Dorsolateral prefrontal cortex (tissue), 122 donors: ENCODE measurements at places on chromosomes 4 and X. TPM values are rescaled to one million over a fixed set of nuclear protein-coding genes. Genes with fewer than 3 reads are reported as not detected.
A peak's percentile ranks its signal among the peaks of the same experiment; 100 is the strongest.

DNA sequence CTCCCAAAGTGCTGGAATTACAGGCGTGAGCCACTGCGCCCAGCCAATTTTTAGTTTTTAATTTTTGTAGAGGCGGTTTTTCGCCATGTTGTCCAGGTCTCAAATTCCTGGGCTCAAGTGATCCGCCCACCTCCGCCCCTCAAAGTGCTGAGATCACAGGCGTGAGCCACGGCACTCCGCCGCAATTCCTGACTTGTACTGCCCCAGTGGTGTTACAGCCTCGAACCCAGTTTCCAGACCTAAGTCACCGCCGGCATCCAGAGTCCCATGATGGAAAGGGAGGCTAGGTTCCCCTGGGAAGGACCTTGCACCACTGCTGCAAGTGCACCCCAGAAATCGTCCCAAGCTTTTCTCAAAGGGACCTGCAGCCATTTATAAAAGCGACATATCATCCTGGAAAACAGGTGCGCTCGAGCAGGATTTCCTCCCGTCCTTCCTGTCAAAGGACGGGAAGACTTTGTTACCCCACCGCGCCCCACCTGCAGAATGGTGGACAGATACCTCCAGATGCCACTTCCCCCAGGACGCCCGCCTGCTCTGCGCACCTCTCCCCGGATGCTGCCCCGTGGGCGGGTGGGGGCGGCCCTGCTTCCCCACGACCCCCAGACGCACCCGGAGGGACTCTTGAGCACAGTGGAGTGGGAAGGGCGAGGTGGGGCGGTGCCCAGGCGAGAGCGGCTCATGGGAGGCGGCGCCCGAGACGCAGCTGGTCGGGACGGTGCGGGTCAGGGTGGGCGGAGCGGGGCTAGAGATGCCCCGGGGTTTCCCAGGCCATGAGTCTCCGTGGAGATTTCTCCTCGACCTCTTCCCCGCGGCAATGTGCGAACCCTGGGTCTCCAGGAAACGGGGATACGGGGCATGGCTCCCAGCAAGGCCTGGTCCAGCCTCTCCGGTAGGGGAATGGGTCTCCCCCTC, 947 bp upstream of the RPL10 start:
- DNase-seq: peak; percentile 41

DNA sequence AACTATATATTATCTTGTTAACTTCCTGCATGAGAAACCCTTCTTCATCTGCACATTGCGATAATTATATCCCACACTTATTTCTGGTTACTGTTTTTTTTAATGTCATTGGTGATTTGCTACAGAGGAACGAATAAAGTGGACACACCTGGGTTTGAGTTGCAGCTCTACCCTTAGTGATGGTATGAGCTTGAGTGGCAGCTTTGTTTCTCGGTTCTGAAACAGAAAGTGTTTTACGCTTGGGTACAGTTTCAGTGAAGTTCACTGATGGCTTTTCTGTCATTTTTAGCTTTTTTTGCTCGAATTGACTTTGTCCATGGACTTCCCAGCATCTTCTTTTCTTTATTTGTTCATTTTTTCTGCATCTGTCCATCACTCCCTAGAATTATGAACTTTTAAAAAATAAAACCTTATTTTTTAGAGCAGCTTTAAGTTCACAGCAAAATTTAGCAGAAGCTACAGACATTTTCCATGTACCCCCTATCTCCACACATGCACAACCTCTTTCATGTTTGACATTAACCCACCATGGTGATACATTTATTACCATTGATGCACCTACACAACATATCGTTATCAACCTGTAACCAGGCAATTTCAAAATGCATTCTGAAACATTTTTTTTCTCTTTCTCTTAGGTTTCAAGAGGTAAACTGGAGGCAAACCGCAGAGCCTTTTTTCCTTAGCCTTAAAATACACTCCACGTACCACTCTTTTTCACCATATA, 1041.6 kb upstream of the PRKX start:
- no peak for DNase-seq

DNA sequence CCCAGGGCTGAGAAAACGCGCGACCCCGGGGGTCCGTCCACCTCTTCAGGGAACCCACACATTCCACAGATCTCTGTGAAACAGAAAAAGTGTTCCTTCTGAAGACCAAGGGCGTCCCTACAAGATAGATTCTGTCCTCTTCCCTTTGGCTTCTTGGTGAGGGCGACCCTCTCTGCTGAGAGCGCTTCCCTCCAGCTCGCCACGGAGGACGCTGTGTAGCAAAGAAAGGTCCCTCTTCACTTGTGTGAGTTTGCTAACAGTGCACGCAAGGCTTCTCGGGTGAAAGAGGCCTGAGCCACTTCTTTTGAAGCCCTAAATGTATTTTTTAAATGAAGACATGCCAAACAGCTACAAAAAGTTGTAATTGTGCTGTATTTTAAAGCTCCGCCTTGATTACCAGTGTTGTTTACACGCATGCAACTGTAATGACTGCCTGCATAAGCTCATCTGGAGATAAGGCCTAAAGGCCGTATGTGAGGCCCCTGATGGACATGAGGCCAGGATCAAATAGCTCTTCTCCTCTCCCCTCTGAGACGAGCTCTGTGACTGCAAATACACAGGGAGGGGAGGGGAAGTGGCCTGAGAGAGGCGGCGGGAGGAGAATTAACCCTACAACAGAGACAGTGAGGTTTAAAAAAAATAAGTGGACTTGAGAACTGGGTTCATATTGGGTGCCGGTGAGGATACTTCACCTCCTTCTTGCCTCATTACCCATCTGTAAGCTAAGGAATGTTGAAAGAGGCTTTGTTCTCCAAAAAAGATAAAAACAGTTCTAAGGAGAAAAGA, 95.5 kb downstream of the SOWAHB start:
- no peak for DNase-seq

- no peak for DNase-seq
These were observed 251.6 kb downstream of the CRLF2 start for GRCh38 chrX:960821-961220.

DNA sequence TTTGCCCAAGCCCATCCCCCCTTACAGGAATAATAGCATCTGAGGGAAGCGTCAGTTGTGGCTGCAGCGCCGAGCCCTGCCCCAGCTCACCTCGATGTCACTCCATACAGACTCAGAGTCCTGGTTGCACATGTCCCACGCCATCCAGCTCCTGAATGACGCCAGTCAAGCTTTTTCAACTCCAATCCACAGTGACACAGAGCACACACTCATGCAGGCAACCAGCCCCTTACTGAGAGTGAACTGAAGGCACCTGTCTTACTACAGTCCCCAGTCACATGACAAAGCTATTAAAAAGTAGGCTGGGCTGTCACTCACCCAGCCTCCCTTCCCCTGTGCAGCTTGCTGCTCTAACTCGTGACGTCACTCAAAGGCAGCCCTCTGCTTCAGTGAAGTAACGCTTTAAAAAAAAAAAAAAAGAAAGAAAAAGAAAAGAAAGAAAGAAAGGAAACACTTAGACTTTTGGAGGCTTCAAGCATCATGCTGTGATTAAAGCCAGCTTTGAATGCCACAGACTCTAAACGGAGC, at the start of gene PPARGC1A:
TSS of gene PPARGC1A (minus strand) at position 234 of the 528 bp plus-strand sequence. CDS start at position 144, 90 bp downstream.
- DNase-seq: peak; percentile 55

- DNase-seq: no peak
These were observed 60.6 kb upstream of the SPANXN2 start for GRCh38 chrX:143781103-143781502.

DNA sequence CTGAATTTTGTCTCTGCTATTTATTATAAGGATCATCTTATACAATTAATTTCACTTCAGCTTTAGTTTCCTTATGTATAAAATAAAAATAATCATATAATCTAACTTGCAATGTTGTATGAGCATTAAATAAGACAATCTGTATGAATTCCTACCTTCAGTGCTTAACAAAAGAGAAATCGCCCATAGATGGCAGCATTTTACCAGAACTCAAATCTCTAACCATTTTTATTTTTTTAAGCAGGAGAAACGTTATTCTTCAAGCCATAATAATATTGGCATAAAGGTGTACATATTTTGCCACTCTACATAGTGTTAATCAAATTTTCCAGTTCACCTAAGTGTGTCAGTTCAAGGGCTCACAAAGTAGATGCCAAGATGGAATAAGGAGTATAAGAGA, 78.8 kb downstream of the TMEM47 start:
- no peak for DNase-seq

- no peak for DNase-seq
These were observed 27.1 kb upstream of the MAPK10 start for GRCh38 chr4:86386817-86387415.

- DNase-seq: peak; percentile 42
These were observed 449 bp downstream of the CTPS2 start for GRCh38 chrX:16711893-16712547.

- DNase-seq: no peak
These were observed 36.7 kb downstream of the PJA1 start for GRCh38 chrX:69128588-69128987.

DNA sequence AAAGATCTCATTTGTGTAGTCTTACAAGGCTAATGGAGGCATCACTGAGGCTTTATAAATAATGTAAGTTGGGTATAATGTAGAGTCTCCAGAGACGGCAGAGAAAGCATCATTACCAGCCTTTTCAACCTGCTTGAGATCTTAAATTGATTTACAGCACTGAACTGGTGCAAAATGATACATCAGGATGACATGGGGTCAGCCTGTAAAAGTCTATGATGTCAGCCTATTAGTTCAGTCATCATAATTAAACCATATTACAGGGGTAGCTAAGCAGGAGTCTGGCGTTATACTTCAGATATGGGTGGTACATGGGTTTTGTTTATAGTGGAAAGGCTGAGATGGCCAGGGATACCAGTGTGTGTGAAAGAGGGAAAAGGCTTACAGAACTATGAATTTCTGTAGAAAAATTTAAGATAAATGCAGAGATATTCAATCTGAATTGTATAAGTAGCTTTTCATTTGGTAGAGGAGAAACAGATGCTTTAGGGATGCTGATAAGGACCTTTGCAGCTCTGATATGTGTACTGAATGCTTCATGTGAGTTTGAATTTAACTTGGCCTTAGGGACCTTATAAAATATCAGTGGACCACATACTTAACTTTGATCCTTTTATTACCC, 2.7 kb downstream of the SMAD1 start:
- no peak for DNase-seq

SPATA4 gene
- 2.0 TPM for total RNA-seq

ZDHHC15 gene
- total RNA-seq: 4.1 TPM

CT45A2 gene
- total RNA-seq: not detected

ZXDA gene
- 9.4 TPM for total RNA-seq
